ENCODE measurements at places on chromosomes 7 and 10.

DNA sequence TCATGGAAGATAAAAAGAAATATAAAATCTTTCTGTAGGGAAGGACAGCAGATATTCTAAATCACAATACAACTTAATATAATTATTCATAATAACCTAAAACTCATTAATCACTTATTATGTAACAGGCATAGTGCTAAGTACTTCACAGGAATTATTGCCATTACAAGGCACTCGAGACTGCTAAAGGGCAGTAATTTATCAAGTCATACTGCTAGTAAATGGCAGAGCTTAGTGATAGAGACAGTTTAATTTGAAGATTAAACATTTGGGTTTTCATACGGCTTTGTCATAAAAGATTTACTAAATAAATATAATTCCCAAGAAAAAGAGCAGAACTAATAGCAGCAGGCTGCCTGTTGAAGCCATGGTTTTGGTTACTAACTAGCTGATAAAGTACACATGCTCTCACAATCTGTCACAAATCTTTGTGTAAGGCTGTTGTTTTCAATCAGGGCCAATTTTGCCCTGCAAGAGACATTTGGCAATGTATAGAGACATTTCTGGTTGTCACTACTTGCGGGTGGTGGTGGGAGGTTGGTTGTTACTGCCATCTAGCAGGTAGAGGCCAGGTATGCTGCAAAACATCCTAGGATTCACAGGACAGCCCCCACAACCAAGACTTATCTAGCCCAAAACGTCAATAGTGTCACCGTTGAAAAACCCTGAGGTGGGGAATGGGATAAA, 233.3 kb upstream of the CACNA2D1 start:
- no peaks in the 10 kb centered on the region for H3K27me3 ChIP-seq
- H3K4me1 ChIP-seq, result peaks cover 16% of the 10 kb centered on the region
- no peak overlapping the region for H3K4me3 ChIP-seq
- H3K36me3 ChIP-seq, result no peaks in the 10 kb centered on the region
- peak; percentile 7 for DNase-seq

GRCh38 chr7:113606325-113606724, 312.5 kb downstream of the PPP1R3A start:
- no peak overlapping the region for H3K4me3 ChIP-seq
- no peaks in the 10 kb centered on the region for H3K4me1 ChIP-seq
- H3K27ac ChIP-seq, result no peak overlapping the region
- no peak for DNase-seq
- no peaks in the 10 kb centered on the region for H3K36me3 ChIP-seq

- no peak overlapping the region for H3K27ac ChIP-seq
- no peaks in the 10 kb centered on the region for H3K4me1 ChIP-seq
- H3K27me3 ChIP-seq, result no peaks in the 10 kb centered on the region
- no peak overlapping the region for H3K4me3 ChIP-seq
- H3K36me3 ChIP-seq, result no peaks in the 10 kb centered on the region
These were observed 57.0 kb upstream of the DKK1 start for GRCh38 chr10:52256832-52257691.

DNA sequence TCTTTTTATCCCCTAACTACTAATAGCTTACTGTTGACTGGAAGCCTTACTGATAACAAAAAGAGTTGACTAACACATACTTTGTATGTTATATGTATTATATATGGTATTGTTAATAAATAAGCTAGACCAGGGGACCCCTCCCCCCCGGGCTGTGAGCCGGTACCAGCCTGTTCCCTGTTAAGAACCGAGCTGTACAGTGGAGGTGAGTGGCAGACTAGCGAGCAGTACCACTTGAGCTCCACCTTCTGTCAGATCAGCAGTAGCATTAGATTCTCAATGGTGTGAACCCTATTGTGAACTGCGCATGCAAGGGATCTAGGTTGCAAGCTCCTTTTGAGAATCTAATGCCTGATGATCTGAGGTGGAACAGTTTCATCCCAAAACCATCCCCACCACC, 377.0 kb downstream of the IPMK start:
- no peak overlapping the region for H3K27ac ChIP-seq
- DNase-seq, result no peak
- H3K4me1 ChIP-seq, result no peaks in the 10 kb centered on the region
- H3K36me3 ChIP-seq, result no peaks in the 10 kb centered on the region

GRCh38 chr10:127418536-127419168, 130.5 kb upstream of the NPS start:
- H3K4me3 ChIP-seq, result no peak overlapping the region
- H3K27ac ChIP-seq, result no peak overlapping the region
- DNase-seq, result no peak
- no peaks in the 10 kb centered on the region for H3K27me3 ChIP-seq
- H3K4me1 ChIP-seq, result no peaks in the 10 kb centered on the region

GRCh38 chr7:114916261-114916892, 5.5 kb upstream of the MDFIC start:
- no peaks in the 10 kb centered on the region for H3K36me3 ChIP-seq
- H3K4me1 ChIP-seq, result peaks cover 66% of the 10 kb centered on the region
- peak; percentile 81 for DNase-seq
- peak overlapping the region; percentile 46 for H3K4me3 ChIP-seq

DNA sequence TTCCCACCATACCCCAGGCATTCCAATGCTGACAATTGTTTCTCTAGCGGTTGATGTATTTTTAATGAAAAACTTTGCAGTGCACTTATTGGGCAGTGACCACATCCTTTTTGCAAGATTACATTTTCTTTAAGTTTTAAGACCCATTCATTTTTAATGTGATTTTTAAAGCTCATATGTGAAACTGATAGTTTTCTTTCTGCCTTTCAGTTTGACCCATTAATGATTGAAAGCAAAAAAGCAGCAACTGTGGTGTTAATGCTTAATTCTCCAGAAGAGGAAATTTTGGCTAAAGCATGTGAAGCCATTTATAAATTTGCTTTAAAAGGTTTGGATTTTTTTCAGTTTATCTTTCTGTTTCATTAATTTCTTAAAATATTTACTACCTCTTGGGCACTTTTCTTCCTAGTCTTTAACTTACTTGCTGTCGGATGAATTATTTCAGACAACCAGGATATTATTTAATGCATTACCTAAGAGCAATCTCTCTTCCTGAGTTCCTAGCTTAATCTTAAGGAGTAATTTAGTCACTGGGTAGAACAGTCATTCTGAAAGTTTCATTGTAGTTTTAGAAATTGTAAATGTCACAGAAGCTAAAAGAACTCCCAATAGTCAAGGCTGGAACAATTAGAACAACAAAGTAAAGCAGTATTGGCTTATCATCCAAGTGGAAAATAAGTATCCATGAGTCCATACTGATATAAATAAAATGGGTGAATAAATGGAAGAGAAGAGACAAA, 18.3 kb downstream of the ARMC3 start:
- no peaks in the 10 kb centered on the region for H3K36me3 ChIP-seq
- no peak overlapping the region for H3K27ac ChIP-seq
- no peak overlapping the region for H3K4me3 ChIP-seq

DNA sequence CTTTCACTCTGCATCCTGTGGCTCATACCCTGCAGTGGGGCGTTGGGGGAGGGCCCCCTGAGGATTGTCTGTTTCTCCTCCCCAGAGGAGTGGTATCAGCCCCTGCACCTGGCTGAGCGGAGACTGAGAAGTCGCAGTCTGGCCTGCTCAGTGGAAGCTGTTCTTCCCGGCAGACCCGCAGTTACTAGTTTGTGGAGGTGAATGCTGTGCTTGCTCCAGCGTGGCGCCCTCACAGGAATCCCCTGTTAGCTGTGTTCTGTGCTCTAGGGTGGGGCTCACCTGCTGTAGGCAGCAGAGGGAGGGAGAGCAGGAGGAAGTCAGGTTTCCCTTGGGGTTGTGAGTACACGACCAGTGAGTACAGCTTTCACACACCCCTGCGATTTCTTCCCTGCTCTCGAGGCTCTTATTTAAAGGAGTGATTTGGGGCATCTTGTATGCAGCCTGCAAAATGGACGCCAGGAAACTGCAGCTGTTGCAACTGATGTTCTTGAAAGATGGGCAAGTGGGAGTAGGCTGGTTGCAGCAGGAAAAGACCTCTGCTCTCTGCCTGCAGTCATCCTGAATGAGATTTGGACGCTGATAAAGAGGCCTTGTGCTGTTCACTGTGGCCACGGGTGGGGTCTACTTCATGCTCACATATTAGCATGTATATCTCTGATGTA, 66.4 kb downstream of the HK1 start:
- peak; percentile 51 for DNase-seq
- H3K4me3 ChIP-seq, result no peak overlapping the region
- H3K4me1 ChIP-seq, result peaks cover 78% of the 10 kb centered on the region

DNA sequence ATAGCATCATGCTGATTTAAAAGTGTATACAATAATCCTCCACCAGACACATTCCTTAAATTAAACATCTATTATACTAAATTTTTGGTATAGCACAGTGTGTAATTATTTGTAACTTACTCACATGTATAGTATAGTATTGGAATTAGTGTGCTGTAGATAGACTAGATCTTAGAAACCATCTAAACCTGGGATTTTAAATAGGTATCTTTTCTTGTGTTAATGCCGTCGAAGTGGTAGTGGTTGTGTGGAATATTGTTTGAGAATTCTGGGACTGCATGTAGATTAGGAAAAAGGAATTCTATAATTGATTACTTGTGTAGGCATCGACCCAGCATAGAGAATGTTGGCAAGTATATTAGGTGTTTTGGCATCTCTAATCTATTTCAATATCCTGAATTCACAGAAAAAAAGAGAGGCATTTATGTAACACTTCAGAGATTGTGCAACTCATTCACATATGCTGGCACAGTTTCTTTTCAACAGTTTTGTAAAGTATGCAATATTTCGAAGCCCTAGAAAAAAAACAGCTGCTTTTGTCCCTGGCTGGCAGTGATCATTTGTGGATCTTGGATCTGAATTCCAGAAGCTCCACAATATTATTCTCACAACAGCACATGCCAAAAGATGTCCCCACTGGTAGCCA, 145.5 kb upstream of the AGR3 start:
- H3K36me3 ChIP-seq, result no peaks in the 10 kb centered on the region
- H3K27me3 ChIP-seq, result peaks cover 3% of the 10 kb centered on the region
- DNase-seq, result no peak
- H3K4me1 ChIP-seq, result peaks cover 10% of the 10 kb centered on the region
- H3K4me3 ChIP-seq, result no peak overlapping the region

GRCh38 chr7:2444476-2444875, 31.7 kb downstream of the GRIFIN start:
- H3K27me3 ChIP-seq, result no peaks in the 10 kb centered on the region
- no peak overlapping the region for H3K4me3 ChIP-seq
- H3K36me3 ChIP-seq, result no peaks in the 10 kb centered on the region
- no peak overlapping the region for H3K27ac ChIP-seq
- H3K4me1 ChIP-seq, result no peaks in the 10 kb centered on the region

- peaks cover 46% of the 10 kb centered on the region for H3K27me3 ChIP-seq
- no peak overlapping the region for H3K27ac ChIP-seq
- H3K36me3 ChIP-seq, result no peaks in the 10 kb centered on the region
- DNase-seq, result no peak
These were observed 72.1 kb downstream of the INSIG1 start for GRCh38 chr7:155369766-155370165.

GRCh38 chr10:77583527-77583926, 54.1 kb downstream of the KCNMA1 start:
- no peaks in the 10 kb centered on the region for H3K4me1 ChIP-seq
- H3K27ac ChIP-seq, result no peak overlapping the region
- H3K4me3 ChIP-seq, result no peak overlapping the region
- H3K27me3 ChIP-seq, result no peaks in the 10 kb centered on the region

Measured in activated naive CD4-positive, alpha-beta T cell treated with anti-CD3 and anti-CD28 coated beads for 36 hours (primary cell).